Peyer's patch (tissue), 4 donors: ENCODE measurements at places on chromosomes 13 and 19.
A peak's percentile ranks its signal among the peaks of the same experiment; 100 is the strongest.

DNA sequence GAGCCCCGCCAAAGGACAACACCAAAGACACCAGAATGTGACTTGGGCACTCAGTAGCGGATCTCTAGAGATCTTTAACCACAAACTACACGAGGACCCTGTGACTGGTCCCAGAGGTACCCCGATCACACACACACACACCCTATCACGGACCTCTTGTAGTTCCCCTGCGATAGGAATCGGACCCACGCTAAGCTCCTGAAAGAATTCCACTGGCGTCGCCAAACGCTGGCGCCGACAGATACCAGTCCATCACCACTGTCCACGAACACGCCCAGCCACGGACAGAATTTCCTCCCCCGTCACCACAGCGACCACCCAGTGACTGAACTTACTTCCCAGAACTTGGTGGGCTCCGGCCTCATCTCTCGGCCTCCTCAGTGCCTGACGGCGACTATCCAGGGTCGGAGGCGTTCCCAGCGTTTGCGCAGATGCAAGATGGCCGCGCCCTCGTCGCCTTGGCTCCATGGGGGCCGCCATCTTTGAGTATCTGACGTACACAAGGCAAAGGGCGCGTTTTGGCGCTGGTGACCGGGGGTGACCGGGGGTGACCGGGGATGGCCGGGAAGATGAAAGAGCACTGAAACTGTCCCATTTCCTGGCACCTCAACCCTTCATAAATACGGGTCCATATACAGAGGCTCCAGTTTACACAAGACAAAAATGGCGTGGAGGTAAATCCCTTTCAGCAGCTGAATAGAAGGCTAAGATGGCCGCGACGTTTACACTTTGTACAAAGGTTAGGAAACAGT lies at the start of gene ZNF615:
Gene ZNF615 (minus strand): TSS at position 406 of the 752 bp plus-strand sequence. CDS start 4,500 bp downstream, outside the sequence.
- DNase-seq = peak; percentile 90

DNA sequence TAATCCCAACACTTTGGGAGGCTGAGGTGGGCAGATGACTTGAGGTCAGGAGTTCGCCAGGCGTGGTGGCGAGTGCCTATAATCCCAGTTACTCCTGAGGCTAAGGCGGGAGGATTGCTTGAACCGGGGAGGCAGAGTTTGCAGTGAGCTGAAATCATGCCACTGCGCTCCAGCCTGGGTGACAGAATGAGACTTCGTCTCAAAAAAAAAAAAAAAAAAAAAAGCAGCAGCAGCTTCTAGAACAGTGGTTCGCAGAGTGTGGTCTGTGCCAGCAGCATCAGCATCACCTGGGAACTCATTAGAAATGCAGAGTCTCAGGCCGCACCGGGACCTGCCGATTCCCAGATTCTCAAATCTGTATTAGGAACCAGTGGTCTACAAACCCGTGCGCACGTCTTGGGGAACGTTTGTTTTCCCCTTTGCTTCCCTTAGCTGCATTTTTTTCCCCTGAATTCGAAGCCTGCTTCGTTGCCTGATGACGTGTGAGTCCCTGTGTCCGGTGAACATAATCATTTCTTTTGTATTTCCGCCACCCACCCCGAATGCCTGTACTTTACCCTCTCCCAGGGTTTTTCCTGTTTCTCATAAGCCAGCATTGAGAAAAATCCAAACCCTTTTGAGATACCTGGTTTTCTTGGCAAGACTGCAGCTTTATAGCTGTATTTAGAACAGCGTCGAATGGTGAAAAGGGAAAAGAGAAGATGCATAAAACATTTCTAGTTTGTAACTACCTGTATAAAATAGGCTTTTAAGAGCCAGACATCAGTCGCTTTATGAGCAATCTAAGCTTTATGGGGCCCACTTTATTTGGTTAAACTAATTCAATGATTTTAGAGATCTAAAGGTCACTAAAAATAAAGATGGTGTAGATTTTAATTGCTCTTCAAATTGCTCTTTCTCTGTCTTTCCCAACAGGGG lies 49.8 kb downstream of the BICRA start:
- no peak for DNase-seq

DNA sequence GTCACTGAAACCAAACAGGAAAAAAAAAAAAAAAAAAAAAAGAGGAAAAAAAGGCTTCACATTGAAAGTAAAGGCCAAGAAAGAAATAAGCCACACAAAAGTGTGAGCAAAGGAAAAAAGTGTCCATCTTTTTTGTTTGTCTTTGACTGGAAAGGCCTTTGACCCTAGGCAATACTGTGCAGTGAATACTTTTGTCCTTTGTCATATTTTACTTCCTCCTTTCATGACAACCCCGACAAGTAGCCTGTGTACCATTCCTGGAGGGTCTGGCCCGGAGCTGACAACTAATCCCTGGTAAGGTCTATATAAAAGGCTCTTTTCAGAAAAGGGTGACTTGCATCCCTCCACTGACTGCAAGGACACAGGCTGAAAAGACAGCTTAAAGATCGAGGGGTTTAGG lies 12.9 kb upstream of the MICU2 start:
- no peak for DNase-seq

DNA sequence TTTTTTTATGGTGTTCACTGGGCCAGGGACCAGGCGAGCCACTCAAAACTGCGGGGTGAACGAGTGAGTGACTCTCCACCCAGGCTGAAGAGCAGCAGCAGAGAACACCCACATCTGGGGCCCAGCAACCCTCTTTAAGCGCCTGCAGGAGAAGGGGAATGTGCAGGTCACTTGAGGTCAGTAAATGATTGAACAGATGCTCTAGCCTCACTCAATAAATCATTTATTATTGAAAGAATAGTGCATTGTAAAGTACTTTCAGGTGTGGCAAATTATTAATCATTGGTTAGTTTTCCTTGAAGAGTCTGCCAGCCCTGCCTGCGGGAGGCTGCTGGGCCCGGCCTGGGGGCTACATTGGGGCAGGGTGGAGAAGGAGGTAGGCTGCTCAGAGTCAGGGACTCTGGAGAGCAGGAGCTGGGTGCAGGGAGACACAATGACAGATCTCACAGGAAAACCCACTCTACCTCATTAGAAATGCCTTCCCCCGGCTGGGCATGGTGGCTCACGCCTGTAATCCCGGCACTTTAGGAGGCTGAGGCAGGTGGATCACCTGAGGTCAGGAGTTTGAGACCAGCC lies 42.5 kb downstream of the ABCC4 start:
- DNase-seq = no peak

GRCh38 chr19:16405091-16405490 lies 66.7 kb downstream of the EPS15L1 start:
- no peak for DNase-seq

GRCh38 chr13:65133094-65133493 lies 2097.0 kb downstream of the PCDH9 start:
- no peak for DNase-seq

GRCh38 chr19:47093841-47094240 lies 19.7 kb downstream of the ZC3H4 start:
- peak; percentile 70 for DNase-seq

GRCh38 chr19:6056801-6057650 lies 53.3 kb downstream of the RFX2 start:
- DNase-seq = peak; percentile 80

DNA sequence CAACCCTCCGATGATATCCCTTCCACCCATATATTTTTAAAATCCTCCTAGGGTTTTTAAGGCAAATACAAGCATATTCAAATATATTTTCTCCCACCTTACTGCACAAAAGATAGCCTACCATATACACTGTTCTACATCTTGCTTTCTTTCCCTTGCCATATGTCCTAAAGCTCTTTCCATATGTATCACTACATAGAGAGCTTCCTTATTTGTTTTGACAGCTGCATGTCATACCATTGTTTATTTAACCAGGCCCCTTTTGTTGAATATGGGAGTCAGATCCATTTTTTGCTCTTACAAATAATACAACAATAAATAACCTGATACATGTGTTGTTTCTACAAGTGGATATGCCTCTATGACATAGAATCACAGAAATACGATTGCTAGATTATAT lies 32.8 kb upstream of the WDFY2 start:
- DNase-seq = no peak

DNA sequence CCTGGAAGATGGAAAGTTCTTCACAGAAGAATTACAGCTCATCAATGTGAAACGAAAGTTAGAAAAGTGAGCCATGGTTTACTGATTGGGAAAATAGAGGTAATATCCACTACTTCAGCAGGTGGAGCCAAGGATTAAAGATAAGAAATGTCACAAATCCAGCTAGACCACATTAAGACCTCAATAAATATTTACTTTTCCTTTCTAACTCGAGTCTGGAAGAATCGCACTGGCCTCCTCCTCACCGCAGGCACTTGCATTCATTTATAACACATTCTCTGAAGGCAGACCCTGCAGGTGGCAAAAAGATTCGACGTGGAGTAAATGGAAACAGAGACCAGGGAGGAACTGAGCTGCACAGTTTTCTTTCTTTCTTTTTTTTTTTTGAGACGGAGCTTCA lies 7.4 kb downstream of the SLC35E1 start:
- DNase-seq = no peak

DNA sequence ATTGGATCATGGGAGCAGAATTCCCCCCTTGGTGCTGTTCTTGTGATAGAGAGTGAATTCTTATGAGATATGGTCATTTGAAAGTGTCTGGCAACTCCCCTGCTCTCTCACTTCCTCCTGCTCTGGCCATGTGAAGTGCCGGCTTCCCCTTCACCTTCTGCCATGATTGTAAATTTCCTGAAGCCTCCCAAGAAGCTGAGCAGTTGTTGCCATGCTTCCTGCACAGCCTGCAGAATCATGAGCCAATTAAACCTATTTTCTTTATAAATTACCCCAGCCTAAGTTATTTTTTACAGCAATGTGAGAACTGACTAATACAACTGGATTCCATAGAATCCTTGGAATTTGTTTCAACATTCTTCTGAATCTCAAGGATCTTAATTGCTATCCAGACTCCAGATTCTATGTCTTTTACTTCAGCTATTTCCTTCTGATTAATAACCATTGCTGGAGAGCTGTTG lies 328.1 kb downstream of the SLITRK5 start:
- no peak for DNase-seq

GRCh38 chr13:101144808-101145419 lies 271.4 kb downstream of the NALCN start:
- DNase-seq = no peak

DNA sequence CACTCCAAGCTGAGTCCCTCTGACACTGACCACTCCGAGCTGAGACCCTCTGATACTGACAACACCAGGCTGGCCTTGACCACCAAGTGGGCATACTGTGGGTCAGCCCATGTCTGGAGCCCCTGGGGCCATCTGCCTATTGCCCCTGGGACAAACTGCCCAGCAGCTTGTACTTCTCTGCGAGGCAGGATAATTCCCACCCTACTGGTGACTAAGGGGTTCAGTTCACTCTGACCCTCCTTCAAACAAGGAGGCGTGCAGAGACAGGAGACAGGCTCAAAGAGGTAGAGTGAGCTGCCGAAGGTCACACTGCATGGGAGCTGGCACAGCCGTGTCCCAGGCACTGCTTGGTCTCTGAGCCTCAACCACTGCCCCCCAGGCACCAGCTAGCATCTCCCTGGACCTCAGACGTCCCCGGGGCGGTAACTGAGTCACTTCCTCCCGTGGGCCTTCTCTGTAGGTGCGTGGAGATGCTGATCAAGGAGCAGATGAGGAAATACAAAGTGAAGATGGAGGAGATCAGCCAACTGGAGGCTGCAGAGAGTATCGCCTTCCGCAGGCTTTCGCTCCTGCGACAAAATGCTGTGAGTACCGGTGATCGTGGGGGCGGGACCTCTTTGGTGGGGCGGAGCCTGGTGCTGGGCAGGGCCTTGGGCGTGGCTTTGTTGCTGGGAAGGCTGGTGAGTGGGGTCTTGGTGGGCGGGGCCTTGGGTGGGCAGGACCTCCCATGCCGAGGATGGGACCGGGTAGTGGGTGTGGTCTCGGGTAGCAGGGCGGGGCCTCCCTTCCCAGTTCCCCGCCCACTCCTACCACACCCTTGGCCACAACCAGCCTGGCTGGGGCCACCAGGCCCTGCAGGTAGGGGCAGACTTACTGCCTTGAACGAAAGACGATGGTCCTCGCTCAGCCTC lies 5.8 kb upstream of the USE1 start:
- DNase-seq = no peak

DNA sequence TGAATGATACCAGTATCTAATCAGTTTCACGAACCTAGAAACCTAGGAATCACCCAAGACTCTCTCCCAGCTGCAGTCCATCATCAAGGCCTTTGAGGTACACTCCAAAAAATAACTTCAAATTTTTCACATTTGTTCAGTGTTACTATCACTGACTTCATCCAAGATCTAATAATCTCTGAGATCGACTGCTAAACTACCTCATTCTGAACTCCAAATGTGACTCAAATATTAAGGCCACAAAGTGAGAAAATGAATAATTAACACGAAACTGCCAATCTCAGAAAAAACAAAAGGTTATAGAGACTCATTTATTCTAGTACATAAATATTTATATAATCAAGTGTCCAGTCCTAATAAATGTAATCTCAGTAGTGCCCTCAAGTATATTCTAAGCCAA lies 430.3 kb upstream of the ATXN8OS start:
- DNase-seq = no peak

DNA sequence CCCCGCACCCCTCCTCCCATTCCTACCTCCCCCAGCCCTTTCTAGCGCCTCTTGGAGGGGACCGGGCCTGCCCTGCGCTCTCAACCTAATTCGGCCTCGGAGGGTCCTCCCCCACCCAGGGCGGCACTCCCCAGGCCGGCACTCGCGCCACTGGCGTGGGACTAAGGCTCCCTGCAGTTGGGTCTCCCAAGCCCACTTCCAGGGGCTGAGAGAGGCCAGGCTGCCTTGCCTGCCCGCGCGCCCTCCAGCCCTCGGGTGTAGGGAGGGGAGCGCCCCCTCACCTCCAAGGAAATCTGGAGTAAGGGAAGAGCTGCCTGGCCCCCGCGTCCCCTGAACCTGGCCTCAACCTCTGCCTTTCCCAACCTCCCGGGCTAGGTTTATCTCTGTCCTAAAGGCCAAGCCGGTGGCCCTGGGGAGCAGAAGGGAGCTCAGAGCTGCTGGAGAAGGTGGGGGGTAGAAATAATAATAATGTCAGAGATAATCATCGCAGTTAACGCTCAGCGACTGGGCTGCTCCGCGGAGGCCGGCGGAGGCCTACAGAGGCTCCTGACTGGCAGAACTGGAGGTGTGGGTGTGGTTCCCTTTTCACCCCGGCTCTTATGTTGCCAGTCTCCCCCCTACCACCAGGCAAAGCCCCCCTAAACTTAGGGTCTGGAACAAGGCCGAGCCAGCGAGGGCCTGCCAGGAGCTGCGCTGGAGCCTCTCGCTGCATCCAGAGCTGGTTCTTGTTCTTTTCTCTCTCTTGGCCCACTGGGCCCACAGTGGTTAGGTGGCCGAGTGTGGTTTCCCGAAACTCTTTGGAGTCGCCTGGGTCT lies 9.6 kb downstream of the ZIC2 start:
- DNase-seq = no peak

- DNase-seq = no peak
These were observed 19.7 kb downstream of the ATP4B start for GRCh38 chr13:113638173-113638746.
